ENCODE measurements at places on chromosomes 11 and 22.

DNA sequence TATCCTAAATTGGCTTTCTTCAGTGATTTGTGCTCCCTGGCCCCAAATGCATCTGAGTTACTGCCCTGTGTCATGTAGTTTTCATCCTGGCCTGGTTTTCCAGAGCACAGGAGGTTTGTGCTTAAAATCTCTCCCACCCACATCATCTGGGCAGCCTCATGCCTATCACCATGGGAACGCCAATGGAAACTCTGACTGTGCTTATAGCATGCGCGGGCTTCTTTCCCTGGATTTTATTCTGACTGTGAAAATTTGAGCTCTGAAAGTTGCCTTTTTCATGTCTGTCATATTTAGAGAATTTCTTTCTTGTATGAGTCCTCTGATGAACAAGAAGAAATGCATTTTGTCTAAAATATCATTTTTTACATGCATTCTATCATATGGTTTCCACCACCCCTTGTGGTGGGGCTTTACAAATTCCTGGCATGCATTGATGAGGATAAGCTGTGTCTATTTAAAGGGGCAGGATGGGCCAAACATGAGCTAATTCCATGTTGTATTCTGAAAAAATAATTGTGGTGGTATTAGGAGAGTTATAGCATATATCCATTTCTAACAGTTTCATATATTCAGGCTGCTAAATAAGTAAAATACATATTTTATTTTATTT lies 55.1 kb downstream of the IRAG1 start:
- DNase-seq: no peak

- peak; percentile 80 for DNase-seq
These were observed 83.6 kb downstream of the BCR start for GRCh38 chr22:23263651-23264555.

GRCh38 chr11:111935317-111936039 lies 1.7 kb upstream of the DIXDC1 start:
- no peak for DNase-seq

- DNase-seq: no peak
These were observed 54.6 kb downstream of the LRRC32 start for GRCh38 chr11:76615950-76616349.

DNA sequence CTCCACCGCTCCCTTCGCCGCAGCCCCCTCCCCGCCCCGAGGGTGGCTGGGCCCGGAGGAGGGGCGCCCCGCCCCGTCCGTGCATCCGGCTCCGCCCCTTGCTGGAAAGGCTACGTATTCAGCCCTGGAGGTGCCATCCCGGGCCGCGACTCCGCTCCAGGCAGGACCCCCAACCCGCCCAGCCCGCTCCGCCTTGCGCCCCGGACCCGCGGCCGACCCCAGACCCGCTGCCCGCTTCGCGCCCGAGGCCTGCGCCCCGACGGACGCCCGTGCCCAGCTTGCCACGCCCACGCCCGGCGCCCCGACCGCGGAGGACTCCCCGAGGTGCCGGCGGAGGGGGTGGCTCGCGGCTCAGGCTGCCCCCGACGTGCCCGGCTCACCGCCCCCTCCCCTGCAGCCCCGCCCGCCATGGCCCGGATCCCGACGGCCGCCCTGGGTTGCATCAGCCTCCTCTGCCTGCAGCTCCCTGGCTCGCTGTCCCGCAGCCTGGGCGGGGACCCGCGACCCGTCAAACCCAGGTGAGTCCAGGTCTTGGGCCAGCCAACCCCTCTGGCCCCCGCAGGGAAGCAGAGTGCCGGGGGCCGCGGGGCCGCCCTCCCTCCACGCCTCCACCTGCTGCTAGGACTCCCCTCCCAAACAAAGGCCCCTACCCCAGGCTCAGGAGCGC lies at the start of gene ADM2:
Gene ADM2 (plus strand): TSS at position 104 of the 667 bp plus-strand sequence. CDS start 305 bp downstream, at position 409.
- peak; percentile 73 for DNase-seq

- no peak for DNase-seq
These were observed 45.9 kb upstream of the PPP6R3 start for GRCh38 chr11:68414496-68415221.

GRCh38 chr11:65355776-65356393 lies 1.3 kb downstream of the TIGD3 start:
- DNase-seq: no peak

- no peak for DNase-seq
These were observed 35.2 kb upstream of the P2RY2 start for GRCh38 chr11:73182824-73183321.

DNA sequence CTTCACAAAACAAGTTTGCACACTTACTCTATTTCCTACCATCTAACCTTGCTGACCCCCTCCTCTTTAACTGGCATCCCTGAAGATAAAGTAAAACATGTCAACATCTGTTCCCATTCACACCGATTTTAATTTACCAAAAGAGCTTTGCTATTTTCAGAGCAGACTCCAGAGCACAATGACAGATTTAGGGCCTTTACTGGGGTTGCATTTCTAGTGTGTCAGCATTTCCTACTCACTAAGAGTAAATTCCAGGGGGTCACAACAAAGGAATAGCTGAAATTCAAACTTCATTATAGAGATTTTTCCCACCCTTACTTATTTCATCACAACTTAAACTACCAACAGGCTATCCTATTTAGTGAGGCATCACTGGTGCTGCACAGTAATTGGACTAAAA lies 60.8 kb downstream of the SOX6 start:
- no peak for DNase-seq

DNA sequence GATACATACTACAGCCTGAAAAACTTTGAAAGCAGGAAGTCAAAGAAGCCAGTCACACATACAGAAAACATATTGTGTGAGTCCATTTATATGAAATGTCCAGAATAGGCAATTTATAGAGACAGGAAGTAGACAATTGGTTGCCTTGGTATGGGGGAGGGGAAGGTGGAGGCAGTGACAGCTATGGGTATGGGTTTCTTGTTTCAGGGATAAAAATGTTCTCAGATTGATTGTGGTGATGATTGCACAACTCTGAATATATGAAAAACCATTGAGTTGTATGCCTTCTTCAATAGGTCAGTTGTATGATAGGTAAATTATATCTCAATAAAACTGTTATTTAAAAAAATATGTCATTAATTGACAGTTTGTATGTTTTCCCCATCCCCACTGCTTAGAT lies 137.6 kb downstream of the SNX19 start:
- DNase-seq: no peak

- DNase-seq: no peak
These were observed 5.2 kb downstream of the USP2 start for GRCh38 chr11:119376197-119376847.

- peak; percentile 57 for DNase-seq
These were observed 573 bp downstream of the PPFIA1 start for GRCh38 chr11:70270877-70271648.

GRCh38 chr11:80846979-80847378 lies 1406.1 kb upstream of the TENM4 start:
- DNase-seq: no peak

DNA sequence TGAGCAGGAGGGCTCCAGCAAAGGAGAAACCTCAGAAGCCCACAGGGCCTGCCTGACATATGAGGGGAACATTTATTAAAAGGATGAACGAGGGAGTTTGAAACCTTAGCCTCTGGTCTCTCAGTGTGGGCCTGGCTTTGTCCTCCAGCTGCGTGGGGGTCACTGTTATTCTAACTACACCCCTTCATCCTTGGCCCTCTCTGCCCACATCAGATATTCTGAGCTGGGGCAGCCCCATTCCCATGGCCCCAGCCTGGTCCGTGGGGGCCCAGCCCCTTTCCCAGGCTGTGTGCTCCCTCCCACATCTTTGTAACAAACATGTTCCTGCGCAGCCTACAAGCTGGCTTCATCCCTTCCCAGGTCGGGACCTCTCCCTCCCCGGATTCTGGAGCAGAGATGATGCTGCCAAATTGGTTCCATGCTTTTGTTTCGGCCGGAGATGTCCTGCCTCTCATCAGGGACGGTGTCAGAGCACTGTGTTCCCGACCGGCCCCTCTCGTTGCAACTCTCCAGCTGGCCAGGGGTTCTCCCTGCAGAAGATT lies 4.0 kb downstream of the FXYD6 start:
- no peak for DNase-seq

DNA sequence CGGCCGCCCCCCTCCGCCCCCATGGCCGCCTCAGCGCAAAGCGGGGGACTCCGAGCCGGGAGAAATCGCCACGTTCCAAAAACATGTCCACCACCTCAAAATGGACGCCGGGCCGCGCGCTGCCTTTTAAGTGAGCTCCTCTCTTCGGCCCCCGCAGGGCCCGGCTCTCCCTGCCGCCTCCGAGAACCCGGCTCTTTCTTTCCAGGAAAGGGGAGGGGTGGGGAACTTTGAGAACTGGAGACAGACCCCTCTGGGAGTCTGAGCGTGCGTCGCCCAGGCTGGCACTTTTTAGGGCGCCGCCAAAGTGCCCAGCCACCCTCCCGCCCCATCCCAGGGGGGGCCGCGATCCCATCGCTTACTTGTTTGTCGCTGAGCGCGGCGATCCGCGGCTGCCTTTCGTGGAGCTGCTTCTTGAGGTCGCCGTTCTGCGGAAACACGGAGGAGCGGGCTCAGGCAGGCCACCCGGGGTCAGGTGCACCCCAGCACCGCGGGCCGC lies 1.6 kb downstream of the PHF21B start:
- DNase-seq: no peak

DNA sequence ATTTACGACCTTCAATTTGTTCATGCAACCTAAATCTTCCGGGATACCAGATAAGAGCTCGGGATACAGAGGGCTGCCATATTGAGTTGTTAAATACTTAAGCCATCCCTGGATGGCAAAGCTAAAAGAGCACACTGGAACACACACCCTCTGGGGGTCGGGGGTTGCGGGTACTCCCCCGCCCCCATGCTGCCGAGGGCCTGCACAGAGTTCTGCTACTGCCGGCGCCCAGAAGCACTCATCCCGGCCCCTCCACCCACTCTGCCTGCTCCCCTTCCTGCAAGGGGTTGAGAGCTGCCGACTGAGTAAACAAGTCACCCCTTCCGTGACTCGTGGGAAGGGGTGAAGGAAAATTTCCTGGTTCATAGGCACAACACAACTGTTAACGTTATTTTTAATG lies 9.3 kb upstream of the MMP13 start:
- no peak for DNase-seq

GRCh38 chr11:34055218-34056000 lies 3.9 kb downstream of the CAPRIN1 start:
- no peak for DNase-seq

DNA sequence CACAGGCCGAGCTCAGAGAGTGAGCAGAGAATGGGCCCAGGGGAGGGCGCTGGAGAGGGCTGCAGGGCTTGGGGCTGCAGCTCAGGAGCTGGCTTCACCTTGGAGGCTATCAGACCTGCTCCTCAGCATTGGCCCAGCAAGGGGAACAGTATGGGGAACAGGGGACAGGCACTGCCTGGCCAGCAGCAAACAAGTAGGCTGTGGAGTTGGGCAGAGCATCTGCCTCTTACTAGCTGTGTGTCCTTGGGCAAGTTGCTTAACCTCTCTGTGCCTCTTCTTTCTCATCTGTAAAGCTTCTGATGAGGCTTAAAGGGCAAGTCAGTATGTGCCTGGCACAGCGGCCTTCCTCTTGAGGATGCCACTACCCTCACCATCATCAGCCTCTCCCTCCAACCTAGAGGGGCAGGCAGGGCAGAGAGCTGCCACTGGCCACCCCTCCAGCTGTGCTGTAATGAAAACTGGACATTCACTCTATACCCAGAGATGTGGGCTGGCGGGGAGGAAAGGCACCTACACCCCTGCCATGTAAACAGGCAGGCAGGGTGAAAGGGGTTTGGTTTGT lies 7.5 kb upstream of the CDKN1C start:
- DNase-seq: peak; percentile 56

DNA sequence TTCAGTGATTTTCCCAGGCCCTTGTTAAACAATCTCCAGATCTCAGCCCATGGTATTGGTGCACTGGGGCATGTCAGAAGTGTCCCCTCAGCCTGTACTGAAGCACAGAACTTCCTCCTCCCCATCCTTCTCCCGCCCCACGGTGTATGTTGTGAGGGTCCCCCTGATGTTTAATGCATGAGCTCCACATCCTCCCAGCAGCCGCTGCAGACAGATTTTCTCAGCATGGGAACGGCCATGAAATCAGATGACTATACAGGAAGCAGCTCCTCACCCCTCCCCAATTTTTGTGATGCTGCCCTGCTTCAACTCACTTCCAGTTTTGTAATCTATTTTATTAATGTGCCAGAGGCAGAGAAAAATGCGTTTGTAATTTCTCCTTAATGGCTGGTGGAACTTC lies 406.0 kb downstream of the MIAT start:
- no peak for DNase-seq

DNA sequence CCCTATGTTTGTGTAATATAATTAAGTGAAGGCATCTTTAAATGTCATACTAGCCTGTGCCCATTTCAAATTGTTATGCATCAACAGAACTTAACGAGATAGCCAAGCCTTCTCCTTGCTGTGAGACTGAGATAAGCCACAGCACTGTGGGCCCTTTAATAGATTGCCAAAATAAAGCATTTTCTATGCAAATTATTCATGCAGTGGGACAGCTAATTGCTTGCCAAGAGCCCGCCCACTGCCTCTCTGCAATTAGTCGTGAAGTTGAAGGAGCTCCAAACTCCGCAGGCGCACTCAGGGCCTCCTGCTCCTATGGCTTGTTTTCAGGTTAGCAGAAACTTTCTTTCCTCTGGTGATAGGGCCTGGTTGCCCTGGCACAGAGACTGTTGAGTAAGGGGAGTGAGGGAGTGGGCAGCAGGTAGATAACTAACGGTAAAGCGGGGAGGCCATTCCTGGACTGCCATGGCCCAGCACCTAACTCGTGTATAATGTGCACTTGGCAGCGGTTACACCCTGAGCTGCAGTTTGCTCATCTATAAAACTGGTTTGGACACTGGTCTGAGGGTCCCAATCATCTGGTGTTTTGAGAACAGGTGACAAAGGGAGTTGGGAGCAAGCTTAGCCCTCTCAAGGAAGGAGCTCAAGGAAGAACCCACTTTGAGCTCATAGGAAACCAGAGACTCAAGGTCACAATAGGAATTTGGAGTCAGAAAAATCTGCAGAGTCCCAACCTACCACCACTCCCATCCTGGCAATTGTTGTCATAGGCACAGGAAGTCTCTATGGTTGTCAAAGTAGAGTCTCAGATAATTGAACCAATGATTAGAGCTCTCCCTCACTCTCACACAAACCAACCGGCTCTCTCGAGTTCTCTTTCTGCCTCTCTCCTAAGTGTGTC lies 33.9 kb upstream of the RIC3 start:
- DNase-seq: no peak

DNA sequence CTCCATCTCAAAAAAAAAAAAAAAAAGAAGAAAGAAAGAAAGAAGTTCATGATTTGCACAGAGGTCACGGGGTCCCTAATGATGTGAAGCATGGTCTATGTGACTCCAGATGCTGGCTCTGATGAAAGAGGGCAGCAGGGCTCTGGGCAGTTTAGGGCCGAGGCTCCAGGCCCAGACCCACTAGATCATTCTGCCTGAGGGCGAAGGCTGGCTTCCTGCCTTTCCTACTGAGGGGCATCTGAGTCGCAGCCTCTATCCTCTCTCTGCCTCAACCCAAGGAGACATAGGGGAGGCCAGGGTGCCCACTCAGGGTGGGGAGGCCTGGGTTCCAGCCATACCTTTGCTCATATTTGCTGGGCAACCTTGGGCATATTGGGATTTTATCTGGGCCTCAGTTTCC lies 4.8 kb downstream of the SLC35E4 start:
- no peak for DNase-seq
